ENCODE measurements at places on chromosomes 12 and 14. TPM values are rescaled to one million over a fixed set of nuclear protein-coding genes. Genes with fewer than 3 reads are reported as not detected.

DNA sequence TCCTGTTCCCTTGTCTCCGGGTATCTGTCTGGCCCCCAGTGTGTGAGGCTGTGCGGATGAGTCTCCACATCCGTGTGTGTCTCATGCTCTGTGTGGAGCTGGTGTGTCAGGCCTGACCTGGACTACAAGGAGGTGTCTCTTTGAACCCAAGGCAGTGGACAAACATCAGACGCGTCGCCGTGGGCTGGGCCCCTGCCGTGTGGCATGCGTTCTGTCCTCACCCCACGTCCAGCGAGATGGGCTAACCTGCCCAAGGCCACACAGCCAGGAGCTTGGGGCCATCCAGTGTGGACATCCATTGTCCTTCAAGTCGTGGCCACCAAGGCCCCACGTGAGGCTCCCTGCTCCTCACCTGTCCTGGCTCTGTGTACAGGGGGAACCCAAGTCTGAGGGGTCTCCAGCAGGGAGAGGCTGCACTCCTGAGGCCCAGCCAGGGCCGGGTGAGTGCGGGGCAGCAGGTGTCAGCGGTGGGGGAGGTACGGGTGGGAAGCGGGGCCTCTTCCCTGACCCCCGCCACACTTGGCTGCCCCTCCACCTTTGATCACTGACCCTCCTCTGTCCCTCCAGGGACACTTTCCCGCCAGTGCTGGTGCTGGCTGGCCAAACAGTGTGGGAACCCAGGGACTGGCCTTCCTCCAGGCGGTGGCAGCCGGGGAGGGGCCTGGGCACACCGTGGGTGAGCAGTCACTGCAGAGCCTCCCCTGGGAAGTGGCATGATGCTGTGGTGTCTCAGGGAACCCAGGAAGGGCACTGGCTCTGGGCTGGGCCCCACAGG is 48.5 kb downstream of the CYP46A1 start:
- DNase-seq, result no peak

Gene KRT77
- polyA plus RNA-seq, result 0.32 TPM

GRCh38 chr12:71684081-71684480 is 1.8 kb upstream of the TMEM19 start:
- DNase-seq, result no peak

GRCh38 chr12:69821032-69821455 is 4.0 kb upstream of the MYRFL start:
- DNase-seq, result peak; percentile 5

Gene LRTM2
- polyA plus RNA-seq, result 0.31 TPM

Gene GALNT8
- 4.4 TPM for polyA plus RNA-seq

DNA sequence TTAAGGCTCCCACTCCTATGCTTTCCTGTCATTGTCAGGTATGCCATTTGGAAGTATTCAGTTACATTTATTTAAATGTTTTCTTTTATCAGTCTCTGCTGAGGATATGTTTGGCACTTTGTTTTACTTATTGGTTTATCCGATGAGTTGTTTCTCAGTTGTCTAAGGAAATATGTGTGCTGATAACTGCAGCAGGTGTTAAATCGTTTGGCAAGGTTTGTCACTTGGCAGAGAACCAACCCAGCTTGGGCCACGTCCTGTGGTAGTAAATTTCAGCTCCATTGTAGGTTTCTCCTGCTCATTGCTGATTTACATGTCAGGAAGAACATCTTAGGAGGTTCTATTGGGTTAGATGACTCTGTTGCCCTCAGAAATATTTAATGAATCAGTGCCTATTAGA is 22.0 kb upstream of the MGST1 start:
- DNase-seq, result no peak

DNA sequence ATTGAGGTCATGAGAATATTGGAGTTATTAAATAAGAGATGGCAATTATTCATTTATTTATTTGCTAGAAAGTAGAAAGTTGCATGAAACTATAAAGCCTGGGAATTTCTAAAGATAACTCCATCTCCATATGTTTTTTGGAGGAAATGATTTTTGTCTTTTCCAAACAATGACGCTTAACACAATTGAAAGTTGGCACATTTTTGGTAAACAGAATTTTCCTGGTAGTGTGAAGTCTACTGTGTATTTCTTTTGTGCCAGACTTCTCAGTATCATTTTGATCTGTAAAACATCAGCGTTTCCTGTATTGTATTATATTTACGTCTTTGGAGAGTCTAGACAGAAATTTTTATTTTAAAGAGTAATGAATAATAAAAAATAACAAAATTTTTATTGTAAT is 33.7 kb upstream of the PTPRB start:
- DNase-seq, result no peak

GRCh38 chr14:34711169-34711568 is 3.2 kb downstream of the CFL2 start:
- DNase-seq, result peak; percentile 63

Gene ZDHHC22
- 0.30 TPM for polyA plus RNA-seq

GRCh38 chr14:105425823-105426247 is 6.2 kb downstream of the MTA1 start:
- no peak for DNase-seq

DNA sequence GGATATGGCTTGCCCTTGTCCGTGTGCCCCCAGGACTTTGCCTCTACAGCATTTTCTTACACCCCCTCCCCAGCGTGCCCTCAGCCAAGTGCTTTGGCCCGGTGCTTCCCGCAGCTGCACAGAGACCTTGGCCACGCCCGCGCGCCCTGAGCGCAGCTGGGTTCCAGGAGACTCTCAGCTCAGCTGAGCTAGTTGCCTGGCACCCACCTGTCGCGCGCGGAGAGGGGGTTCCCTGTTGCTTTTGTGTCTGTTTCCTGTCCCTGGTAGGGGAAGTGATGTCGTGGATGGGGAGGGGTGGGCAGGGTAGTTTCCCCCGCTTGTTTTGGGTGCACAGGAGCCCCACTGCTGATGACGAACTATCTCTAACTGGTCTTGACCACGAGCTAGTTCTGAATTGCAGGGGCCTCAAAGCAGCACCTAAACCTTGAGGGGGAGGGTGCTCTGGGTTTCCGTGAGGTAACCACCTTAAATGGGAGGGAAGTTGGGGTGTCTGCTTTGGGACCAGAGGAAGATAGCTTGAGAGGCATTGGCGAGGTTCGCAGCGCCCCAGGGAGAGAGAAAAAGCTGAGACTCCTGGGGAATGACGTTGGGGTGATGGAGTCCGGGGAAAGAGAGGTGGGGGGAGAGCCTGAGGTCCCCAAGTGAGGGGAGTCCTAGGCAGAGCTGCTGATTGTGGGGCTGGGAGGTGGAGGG is 1.5 kb downstream of the DIO3 start:
- DNase-seq, result no peak

GRCh38 chr14:62308316-62308715 is 546.1 kb downstream of the SNAPC1 start:
- DNase-seq, result no peak

- DNase-seq, result no peak
Observed at GRCh38 chr14:33954016-33954598, 3.2 kb upstream of the EGLN3 start.

Gene CLEC4C
- not detected for polyA plus RNA-seq

Gene NRL
- polyA plus RNA-seq, result 1.7 TPM

GRCh38 chr12:95796982-95797289 is 6.4 kb upstream of the NTN4 start:
- no peak for DNase-seq

Gene FSCB
- polyA plus RNA-seq, result not detected

Gene SMCO3
- 0.15 TPM for polyA plus RNA-seq

DNA sequence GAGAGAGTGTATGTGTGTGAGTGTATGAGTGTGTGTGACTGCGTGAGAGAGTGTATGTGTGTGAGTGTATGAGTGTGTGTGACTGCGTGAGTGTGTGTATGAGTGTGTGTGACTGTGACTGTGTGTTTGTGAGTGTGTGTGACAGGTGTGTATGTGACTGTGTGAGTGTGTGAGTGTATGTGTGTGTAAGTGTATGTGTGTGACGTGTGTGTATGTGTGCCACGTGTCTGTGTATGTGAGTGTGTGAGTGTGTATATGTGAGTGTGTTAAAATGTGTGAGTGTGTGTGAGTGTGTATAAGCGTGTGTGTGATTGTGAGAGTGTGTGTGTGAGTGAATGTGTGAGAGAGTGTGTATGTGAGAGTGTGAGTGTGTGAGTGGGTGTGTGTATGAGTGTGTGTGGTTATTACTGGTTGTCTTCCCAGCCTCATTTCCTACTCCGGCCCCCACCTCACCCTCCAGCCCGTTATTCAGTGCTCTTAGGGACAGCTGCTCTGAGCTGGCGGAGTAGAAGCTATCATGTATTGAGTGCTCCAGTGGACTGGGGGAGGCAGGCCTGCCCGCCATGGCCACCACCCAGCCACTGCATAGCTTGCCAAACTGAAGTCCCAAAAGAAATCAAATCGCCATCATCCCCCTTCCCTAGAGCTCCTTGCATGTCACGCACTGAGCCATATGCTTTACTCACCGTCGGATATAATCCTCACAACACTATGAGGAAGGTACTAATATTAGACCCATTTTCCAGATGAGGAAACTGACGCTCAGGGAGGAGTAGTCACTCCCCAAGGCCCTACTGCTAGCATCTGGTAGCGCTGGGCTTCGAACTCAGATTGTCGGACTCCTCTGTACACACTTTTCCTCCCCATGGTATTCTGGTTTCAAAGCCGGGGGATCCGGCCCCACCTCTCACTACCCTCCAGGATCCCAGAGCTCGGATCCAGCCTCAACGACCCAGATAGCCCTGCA is 10.3 kb upstream of the MYL2 start:
- no peak for DNase-seq

GRCh38 chr14:104706733-104707607 is 17.1 kb upstream of the ADSS1 start:
- peak; percentile 66 for DNase-seq

DNA sequence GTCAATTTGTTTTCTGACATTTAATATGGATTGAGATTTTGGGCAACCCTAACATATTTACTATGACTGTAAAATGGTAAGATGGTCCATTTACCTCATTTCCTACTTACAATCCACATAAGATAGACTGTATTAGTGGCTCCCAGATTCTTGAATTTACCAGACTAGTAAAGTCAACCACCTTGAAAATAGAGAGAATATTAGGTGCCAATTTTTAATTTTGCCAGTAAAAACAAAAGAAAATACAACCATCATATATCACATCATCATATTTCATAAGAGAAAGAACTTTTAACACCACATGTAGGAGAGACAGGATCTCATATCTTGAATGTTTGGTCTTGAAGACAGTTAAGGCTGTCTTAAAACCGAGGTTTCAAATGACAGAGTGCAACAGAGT is 7.7 kb upstream of the FBLN5 start:
- DNase-seq, result no peak

GRCh38 chr12:40942326-40942725 is 245.8 kb upstream of the PDZRN4 start:
- no peak for DNase-seq

- DNase-seq, result no peak
Observed at GRCh38 chr12:20646239-20646827, 48.8 kb upstream of the SLCO1C1 start.

Gene KCNMB4
- polyA plus RNA-seq, result 14.5 TPM

- DNase-seq, result no peak
Observed at GRCh38 chr14:61720294-61720661, 25.0 kb downstream of the HIF1A start.

Gene PLEKHG7
- 0.85 TPM for polyA plus RNA-seq

Gene CATSPERB
- 0.40 TPM for polyA plus RNA-seq

DNA sequence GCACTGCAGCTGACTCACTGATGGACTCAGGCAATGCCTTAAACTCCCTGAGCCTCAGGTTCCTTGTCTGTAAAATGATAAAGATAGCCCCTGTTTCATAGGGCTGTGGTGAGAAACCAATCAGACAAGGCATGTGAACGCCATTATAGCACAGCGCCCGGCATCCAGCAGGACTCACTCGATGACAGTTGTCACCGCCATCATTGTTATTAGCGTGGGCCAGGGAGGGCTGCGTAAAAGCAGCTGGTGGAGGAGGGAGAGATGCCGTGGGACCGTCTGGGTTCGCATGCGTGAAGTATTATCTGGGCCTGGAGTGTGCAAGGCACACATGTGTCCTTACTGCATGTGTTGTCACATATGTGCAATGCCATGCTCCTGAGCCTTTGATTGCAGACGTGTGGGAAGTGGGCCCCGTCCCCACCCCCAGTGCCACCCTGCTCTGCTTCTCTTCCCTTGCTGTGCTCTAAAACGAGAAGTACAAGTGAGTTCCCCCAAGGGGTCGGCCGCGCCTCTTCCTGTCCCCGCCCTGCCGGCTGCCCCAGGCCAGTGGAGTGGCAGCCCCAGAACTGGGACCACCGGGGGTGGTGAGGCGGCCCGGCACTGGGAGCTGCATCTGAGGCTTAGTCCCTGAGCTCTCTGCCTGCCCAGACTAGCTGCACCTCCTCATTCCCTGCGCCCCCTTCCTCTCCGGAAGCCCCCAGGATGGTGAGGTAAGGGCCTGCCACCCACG is at the start of gene PTPN6:
Gene PTPN6, plus strand, starts transcription at position 546 of the 730 bp plus-strand sequence. Its CDS starts 157 bp downstream, at position 703.
- DNase-seq, result no peak

Gene MYF6
- 119 TPM for polyA plus RNA-seq

Gene KRT79
- polyA plus RNA-seq, result 0.41 TPM

- DNase-seq, result no peak
Observed at GRCh38 chr12:88644946-88645702, 64.9 kb upstream of the KITLG start.

GRCh38 chr12:12686472-12686871 is 9.5 kb downstream of the GPR19 start:
- DNase-seq, result no peak

Gene LMO3
- polyA plus RNA-seq, result 0.83 TPM

DNA sequence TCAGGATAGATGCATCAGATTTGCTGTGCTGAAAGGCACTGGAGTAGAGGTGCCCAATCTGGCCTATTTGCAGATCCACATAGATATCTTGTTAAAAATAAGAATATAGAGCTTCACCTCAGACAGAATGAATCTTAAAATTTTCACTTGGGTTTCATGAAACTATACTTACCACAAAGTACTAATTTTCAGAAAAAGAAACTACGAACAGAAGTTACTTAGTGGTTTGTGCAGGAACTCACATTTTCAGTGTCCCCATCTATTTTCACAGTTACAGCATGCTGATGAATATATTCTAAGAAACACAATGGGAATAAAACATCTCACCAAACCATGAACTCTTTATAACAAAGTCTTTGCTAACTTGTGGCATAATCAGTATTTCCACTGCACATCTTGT is 449.4 kb downstream of the RERGL start:
- DNase-seq, result no peak

DNA sequence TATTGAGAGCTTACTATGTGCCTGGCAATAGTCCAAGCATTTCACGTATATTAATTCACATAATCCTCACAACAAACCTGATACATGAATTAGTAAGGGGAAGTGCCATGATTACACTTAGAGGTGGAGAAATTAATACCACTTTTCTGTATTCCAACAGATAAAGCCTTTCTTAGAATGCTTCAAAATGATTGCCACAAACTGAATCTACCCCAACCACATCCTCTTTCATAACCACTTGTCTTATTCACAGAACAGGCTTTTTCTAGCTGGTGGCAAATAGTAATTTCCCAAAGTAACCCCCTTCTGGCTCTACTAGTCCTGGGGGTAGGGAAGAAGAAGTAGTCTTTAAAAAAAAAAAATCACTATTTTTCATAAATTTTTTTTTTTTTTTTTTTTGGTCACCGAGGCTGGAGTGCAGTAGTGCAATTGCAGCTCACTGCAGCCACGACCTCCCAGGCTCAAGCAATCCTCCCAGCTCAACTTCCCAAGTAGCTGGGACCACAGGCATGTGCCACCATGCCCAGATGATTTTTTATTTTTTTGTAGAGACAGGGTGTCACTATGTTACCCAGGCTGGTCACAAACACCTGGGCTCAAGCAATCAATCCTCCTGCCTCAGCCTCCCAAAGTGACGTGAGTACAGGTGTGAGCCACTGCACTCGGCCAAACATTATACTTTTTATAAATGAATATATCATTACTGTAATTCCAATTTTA is 59.0 kb upstream of the ARID2 start:
- no peak for DNase-seq
